ENCODE measurements at places on chromosomes 5 and 9. TPM values are rescaled to one million over a fixed set of nuclear protein-coding genes. Genes with fewer than 3 reads are reported as not detected.

Gene PDE6A
- total RNA-seq = 0.08 TPM

Gene DND1
- 0.26 TPM for total RNA-seq

Gene EIF4EBP3
- 5.7 TPM for total RNA-seq

Gene CARD9
- 0.05 TPM for total RNA-seq

Gene C5orf63
- total RNA-seq = 5.5 TPM

Gene PCDHA1
- 0.48 TPM for total RNA-seq

Gene HAVCR1
- not detected for total RNA-seq

Gene FREM1
- total RNA-seq = not detected

Gene ZNF462
- 8.8 TPM for total RNA-seq

Gene CA9
- 0.29 TPM for total RNA-seq

Gene PCDH12
- total RNA-seq = not detected

Gene CSF1R
- not detected for total RNA-seq

Gene C7
- total RNA-seq = 4.0 TPM

All from SK-MEL-5 (cell line).